Stimulated activated CD8-positive, alpha-beta memory T cell treated with anti-CD3 and anti-CD28 coated beads, Interleukin-7, amount 100 ng/mL, for 48 hours (primary cell): ENCODE measurements at places on chromosomes 6 and 20.

GRCh38 chr6:127483399-127484055, 24.3 kb upstream of the KIAA0408 start:
- DNase-seq, result no peak

DNA sequence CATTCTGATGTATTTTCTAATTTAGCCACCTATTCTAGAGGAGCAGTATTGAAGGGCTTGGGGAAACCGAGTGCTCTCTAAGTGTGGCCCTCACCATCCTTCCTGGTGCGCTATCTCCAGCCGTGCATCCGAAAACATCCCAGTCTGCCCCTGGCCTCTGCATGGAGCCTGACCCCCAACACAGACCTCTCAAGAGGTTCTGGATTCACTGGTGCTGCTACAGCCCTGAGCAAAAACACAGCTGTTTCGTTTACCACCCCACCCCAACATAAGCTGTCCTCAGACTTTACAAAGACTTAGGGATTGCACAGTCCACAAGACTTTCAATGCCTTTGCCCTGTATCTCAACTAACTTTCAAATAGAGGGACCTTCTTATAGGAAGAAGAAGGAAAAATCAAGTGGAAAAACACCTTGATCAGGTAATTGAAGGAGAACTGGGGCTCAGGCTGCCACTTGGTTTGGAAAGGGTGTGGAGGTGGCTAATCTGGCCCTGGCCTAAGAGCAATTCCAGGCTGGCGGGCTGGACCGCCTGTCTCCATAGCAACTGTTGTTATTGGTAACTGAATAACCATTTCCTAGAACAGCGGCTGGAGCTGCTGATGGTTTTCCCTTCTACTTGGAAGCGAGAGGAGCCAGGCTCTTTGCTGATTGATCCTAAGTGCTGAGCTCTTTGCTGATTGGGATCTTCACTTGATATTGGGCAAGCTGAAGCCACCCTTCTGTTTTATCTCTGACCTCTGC, 90.2 kb upstream of the TOX2 start:
- no peak for DNase-seq

DNA sequence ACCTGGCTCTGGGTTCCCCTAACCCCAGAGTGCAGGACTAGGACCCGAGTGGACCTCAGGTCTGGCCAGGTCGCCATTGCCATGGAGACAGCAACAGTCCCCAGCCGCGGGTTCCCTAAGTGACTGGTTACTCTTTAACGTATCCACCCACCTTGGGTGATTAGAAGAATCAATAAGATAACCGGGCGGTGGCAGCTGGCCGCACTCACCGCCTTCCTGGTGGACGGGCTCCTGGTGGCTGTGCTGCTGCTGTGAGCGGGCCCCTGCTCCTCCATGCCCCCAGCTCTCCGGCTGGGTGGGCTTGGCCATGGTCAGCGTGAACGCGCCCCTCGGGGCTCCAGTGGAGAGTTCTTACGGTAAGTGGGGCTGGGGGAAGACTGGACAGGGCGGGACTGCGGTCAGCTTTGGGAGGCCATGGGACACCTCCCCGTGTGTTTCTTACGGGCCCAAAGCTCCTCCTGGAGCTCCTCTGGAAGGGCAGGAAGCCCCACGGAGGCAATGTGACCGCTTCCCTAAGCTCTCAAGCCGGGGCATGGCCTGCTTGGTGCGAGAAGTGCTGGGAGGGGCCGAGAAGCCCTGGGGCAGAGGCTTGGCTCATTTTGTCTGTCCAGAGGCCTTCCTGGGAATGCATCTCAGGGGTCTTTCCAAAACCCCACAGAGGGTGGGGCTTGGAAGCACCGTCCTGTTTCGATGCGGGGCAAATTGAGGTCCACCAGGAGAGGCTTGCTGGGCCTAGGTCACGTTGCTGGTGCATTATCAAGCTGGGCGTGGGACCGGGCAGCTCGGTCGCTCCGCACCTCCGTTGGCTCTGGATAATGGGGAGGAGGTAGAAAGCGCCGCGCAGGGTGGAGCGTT, at the start of gene HNF4A:
Gene HNF4A, plus strand, starts transcription at position 202 of the 855 bp plus-strand sequence. Its CDS starts 106 bp downstream, at position 308.
- no peak for DNase-seq

GRCh38 chr20:20014659-20015058, 2.5 kb upstream of the NAA20 start:
- no peak for DNase-seq

- no peak for DNase-seq
Measured at GRCh38 chr6:74932232-74932888, 273.5 kb downstream of the COL12A1 start.

DNA sequence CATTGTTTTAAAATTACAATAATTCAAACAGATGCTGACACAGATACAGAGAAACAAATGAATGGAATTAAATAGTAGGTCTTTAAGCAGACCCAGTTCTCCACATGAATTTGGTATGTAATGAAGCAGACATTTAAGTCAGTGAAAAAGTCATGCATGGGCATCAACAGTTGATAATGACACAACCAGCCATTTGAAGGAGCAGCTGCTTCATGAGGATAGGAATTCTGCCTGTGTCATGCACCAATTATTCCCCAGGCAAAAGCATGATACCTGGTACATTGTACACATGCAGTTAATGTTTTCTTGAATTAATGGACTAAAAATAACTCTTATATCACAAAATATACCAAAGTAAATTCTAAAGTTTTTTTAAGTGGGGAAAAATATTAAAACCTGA, 11.2 kb upstream of the HEY2 start:
- DNase-seq, result no peak

GRCh38 chr20:22918286-22918983, 116.7 kb upstream of the SSTR4 start:
- no peak for DNase-seq

DNA sequence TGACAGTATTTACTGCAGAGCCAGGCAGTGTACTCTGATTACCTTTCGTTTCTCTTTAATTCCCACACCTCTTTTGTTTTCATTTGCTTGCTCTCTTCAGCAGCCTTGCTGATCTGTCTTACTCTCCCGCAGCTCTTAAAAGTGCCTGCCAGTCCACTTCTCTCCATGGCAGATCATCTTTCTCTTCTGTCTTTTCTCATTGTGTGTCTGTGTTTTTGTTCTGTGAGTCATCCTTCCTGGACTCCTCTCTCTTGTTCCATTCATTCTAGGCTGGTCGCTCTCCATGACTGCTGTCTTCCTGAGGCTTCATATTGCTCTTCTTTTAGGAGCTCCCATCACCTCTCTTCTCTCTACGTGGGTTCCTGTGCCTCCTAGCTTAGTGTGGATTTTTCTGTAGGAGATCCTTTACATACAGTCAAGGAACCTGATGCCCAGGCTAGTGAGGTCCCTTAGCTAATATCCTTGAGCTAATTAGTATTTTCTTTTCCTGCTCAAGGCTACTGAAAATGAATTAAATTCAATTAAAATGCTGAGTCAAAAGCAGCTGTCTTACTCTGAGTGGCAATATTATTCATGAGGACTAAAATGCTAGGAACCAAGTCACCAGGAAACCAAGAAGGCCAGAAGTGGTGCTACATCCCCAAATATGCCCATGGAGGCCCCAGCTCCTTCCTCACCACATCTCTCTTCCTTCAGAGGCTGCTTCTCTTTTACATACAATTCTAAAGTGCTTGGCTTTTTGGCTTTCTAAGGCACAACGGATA, 86.1 kb downstream of the SLX4IP start:
- DNase-seq, result no peak

DNA sequence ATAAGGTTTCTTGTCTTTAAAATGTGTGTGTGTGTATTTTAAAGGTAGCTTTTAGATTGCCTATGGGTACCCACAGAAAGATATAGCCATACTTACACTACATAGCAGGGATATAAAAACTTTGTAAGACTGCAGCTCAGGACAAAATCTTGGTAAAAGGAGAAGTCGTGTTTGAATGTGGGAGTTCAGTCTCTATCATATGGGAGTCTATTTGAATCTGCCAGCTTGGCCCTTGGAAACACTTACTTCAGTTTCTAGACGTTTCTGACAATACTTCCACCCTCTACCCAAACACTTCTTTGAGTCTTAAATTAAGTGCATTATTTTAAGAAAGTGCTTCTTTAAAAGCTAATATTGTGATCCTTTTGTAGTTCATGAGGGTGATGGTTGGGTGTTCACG, 155.7 kb downstream of the CARMIL1 start:
- no peak for DNase-seq

DNA sequence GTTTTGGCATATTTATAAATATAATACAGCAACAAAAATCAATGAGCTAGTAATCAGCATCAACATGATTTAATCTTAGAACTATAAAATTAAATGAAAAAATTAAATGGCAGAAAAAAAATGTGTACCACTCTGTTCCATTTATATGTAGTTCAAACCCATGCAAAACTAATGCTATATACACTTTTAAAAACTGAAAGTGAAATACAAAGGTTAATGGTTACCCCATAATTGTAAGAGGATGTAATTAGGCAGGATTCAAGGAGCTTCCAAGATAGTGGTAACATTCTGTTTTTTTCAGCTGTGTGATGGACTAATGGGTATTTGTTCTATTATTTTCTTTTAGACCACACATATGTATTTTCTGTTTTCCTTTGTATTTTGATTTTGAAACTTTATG, 492.1 kb downstream of the UTRN start:
- no peak for DNase-seq

- DNase-seq, result no peak
Measured at GRCh38 chr6:103184776-103185175, 1674.9 kb downstream of the HACE1 start.

DNA sequence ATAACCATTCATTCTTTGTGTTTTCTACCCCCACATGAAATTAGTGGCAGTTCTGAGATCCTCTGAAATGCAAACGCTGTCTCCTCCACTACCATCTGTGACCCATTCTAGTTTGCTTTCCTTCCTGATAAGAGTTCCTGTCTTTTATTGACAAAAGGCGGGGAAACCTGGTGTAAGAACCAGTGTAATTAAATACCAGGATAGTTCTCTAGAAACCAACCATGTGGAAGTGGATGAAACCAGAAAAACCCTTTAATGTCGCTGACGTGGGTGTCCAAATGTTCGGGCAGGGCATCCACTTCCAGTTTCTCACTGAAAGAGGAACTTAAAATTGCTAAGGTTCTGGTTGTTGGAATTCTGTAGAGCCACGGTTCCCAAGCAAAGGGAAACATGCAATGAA, 79.1 kb downstream of the TNFRSF21 start:
- DNase-seq, result no peak

- no peak for DNase-seq
Measured at GRCh38 chr20:19978511-19979210, 38.5 kb upstream of the NAA20 start.

DNA sequence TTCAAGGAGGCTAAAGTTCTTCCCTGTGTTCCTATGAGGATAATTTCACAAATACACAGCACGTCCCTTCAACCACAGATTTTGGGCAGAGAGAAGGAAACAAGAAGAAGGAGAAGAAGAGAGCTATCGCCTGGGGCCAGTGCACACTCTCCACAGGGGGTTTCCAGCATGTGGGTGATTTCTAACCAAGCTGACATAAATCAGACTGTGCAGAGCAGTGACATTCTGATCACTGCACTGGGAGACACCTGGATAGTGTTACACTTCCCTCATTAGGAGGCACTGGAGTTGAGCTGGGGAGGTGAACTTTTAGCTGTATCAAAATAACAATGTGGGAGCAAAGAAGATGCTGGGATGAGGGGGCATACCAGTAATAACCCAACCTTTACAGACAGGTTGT, 71.8 kb upstream of the CENPW start:
- DNase-seq, result no peak

DNA sequence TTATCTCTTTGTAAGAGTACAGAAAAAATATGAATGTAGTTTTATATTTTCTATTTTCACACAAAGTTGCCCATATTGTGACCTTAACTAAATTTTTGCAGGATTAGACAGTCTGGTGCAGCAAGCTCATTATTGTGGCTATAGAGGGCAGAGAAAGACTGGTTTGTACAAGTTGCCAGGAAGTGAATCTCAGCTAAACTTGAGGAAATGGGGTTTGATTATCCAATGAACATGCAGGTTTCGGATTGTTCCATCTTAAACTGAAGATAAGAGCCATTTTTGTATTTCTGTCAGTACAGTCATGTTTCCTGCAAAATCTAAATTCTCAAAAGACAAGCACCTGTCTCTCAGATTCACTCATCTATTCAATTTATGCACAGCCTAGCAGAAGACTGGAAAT, 390.9 kb downstream of the MMUT start:
- DNase-seq, result no peak

GRCh38 chr6:168118935-168119334, 39.9 kb upstream of the FRMD1 start:
- DNase-seq, result no peak

- DNase-seq, result no peak
Measured at GRCh38 chr6:1502041-1502440, 107.7 kb upstream of the FOXC1 start.

DNA sequence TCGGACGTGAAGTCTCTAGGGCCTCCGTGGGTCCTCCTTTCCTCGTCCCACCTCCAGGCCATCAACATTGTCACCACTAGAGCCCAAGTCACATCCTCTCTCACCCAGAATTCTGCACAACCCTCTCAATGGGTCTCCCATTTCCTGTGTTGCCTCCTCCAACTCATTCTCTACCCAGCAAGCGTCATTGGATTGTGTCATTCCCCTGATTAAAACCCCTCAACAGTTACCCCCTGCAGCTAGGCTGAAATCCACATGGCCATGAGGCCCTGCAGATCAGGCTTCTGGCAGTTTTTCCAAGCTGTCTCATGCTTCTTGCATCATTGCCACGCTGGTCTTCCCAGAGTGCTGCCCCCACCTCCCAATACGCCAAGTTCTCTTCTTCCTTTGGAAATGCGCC, 12.9 kb upstream of the FAM210B start:
- DNase-seq, result no peak

- DNase-seq, result no peak
Measured at GRCh38 chr6:113888493-113888892, 31.3 kb downstream of the MARCKS start.

DNA sequence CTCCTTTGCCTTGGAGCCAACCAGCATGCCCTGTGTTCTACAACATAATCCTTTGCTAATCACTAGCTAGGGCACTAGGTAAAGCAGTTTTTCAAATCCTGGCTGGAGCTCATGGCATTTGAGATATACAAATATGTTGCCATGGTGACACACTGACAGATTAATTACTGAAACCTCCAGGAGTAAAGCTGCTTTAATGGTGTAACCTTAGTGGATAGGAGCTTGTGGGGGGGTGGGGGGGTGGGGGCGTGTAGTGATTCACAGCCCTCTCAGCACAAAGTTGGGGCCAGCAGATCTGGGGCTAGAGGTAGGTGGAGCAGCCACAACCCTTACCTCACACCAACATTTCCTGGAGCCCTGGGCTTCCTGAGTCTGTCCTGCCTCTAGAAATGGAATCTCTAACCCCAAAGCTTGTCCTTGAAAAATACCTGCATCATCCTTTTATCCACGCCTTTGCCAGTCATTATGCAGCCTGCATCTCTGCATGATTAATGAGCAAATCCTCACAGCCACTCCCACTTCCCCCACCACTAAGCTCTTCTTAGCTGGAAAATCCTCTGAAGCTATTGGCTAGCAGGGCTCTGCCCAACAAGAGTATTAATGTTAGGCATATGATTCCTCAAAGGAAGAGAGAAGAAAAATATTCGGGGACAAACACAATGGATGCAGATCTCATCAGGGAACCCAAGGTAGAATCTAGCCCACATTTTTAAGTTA, 84.5 kb upstream of the PRND start:
- no peak for DNase-seq

- no peak for DNase-seq
Measured at GRCh38 chr20:20887593-20888265, 175.3 kb upstream of the RALGAPA2 start.
